Renal pelvis (tissue), 12 donors: ENCODE measurements at places on chromosomes 3 and 15.

DNA sequence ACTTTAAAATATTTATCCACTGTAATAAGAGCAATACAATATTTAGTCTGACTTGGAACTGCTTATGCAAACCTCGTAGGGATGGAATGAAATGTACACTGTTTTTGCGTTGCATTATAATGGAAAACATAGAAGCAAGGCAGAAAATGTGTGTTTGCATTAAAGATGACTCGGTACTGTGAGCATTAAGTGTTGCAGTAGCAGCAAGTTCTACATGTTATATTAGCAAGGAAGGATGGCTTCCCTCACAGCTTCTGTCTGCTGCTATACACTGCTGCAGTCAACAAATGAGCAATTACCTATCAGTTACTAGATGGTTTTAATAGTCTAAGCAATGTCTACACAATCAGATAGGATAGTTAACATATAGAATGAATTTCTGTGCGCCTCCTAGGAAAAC lies 75.4 kb downstream of the CDIN1 start:
- DNase-seq, result no peak

GRCh38 chr3:175748087-175748730 lies 889.1 kb downstream of the NAALADL2 start:
- no peak for DNase-seq

- DNase-seq, result no peak
These were observed 31.2 kb downstream of the WWTR1 start for GRCh38 chr3:149626671-149627070.

- DNase-seq, result no peak
These were observed 96.4 kb downstream of the ITPR1 start for GRCh38 chr3:4589475-4590097.

DNA sequence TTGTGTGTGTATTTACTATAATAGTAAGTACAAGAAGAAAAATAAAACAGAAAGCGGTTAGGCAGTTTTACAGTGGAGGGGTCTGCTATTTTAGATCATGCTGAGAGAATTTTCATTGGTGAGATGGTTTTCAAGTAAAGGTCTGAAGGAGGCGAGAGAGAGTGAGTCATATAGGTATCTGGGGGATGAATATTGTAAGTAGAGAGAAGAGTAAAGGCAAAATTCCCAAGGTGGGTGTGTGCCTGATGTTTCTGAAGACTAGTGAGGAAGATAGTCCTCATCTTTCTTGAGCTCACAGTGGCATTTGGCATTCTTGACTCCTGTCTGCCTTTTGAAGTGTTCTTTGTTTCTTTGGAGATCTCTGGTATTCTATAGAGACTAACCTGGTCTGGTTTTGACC lies 38.6 kb downstream of the CRYBG3 start:
- no peak for DNase-seq

DNA sequence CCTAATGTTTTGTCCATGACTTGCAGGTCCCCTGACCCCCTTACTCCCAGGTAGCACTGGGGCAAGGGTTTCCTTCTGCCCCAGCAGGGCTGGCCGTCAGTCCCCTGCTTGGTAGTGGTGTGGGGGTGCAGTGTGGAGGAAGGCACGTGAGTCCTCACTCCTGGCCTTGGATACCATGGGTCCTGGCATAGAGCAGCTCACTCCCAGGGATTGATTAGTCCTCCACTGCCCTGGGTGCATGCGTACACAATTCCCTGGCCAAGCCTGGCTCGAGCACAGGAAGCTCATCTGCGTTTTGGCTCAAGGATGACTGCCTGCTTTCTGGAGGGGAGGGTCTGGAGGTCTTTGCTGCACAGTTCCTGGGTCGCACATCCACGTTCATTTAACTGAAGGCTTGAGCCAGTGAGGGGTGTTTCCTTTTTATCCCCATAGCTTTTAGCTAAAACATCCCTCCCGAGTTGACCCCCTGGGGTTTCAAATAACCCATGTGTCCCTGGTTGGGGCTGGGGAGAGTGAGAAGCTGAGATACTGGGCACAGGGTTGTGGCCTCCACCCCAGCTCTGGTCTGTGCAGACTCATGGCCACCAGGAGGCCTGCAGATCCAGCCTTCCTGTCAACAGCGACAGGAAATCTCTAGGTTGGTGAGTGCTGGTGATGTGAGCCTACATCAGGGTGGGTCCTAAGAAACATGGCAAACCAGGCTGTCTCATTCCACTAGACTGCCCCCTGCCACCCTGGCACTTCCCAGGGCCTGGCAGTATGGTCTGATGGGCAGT lies 11.5 kb downstream of the HEMK1 start:
- DNase-seq, result no peak

GRCh38 chr3:10941972-10942371 lies 50.6 kb upstream of the SLC6A1 start:
- no peak for DNase-seq

GRCh38 chr3:52025453-52025852 lies 29.8 kb upstream of the RPL29 start:
- DNase-seq, result no peak

- no peak for DNase-seq
These were observed 272.5 kb downstream of the ZBTB20 start for GRCh38 chr3:114874522-114874971.

GRCh38 chr3:37949866-37950265 lies 40.7 kb upstream of the VILL start:
- DNase-seq, result no peak

DNA sequence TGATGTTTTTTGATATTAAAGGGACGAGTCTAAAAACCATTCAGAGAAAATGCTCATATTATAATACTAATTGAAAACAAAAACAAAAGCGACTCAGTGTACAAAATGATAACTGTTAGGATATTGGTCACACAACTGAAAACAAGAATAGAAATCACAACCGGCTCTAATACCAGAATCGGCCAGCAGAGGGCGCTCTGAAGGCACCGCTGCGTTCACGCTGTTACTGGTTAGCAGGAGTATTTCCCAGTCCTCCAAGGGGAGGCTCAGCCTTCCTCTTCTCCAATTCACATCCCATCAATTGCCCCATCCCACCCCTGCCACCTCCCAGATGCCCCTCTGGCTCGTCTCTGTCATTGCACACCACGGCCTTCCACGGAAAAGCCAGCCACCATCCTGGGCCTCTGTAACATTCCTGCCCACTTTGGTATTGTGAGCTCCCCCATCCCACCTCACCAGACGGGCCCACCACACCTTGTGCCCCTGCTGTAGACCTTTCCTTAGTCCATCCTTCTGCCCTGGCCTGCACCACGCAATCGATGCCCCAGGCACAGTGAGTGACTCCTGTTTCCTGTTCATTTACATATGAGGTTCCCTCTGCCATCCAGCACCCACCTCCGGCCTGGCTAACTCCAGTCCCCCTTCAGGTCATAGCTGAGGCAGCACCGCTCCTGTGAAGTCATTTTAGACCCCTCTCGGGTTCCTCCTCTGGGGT lies 8.5 kb downstream of the FAM107A start:
- peak; percentile 68 for DNase-seq

DNA sequence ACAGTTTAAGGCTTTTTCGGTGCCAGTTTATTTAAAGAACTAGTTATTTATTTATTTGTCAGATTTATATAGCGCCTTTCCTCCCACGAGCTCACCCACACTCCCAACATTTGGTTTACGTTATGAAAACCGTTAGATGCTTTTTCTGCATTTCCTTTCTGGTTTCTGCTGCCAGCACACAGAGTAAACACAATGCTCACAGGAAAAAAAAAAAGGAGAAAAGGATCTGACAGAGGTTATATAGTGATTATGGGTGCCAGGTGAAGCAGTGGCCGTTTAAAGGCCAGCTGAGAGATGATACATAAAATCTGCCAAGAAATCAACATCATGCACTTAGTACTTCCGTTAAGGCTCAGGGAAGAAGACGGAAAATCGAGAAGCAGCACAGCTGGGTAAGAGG lies 37.9 kb downstream of the ETV5 start:
- DNase-seq, result no peak

- no peak for DNase-seq
These were observed 186.5 kb upstream of the GAP43 start for GRCh38 chr3:115436767-115437301.

- DNase-seq, result no peak
These were observed 1205.0 kb upstream of the EPHA6 start for GRCh38 chr3:95609411-95609810.

DNA sequence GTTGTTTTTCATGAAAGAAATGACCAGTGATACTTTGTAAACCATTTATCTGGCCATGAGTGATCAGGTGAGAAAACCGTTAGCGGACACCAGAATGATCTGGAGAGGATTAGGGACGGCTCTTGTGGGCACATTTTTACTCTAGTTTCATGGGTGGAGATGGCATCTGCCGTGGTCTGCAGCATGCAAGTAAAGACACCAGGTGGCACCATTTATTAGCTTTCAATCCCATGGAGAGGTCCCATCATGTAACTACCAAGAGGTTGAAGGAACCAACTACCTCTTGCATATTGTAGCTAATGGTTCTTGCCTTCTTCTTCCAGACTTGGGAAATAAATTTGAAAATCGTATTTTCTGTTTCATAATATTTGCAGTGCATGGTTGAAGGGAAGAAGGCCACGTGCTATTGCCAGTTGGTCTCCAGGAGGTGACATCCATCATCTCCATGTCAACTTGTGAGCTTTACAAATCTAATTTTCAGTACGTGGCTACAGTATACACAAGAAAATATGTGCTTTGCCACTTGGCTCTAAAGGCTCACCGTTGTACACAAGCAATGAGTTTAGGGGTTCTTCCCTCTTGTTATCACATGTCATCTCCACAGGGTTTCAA lies 1.5 kb upstream of the MAPKBP1 start:
- peak; percentile 58 for DNase-seq

- no peak for DNase-seq
These were observed 53.9 kb upstream of the WNT5A start for GRCh38 chr3:55541016-55541415.

DNA sequence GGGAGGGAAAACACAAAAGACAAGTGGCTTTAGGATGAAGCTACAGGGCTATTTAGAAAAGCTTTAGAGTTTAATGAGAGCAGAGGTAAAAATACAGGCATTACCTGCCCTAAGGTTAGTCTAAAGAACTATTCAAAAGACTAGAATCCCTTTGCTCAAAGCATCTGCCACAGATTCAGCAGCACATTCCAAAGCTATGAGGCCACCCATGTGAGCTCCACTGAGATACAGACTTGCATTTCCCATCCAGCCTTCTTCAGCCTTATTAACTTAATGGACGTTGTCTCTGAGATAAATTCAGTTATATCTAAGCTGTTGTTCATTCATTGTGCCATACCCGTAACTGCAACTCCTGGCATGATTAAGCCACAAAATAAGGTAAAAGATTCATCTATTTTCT lies 25.4 kb downstream of the CXCR6 start:
- DNase-seq, result no peak

DNA sequence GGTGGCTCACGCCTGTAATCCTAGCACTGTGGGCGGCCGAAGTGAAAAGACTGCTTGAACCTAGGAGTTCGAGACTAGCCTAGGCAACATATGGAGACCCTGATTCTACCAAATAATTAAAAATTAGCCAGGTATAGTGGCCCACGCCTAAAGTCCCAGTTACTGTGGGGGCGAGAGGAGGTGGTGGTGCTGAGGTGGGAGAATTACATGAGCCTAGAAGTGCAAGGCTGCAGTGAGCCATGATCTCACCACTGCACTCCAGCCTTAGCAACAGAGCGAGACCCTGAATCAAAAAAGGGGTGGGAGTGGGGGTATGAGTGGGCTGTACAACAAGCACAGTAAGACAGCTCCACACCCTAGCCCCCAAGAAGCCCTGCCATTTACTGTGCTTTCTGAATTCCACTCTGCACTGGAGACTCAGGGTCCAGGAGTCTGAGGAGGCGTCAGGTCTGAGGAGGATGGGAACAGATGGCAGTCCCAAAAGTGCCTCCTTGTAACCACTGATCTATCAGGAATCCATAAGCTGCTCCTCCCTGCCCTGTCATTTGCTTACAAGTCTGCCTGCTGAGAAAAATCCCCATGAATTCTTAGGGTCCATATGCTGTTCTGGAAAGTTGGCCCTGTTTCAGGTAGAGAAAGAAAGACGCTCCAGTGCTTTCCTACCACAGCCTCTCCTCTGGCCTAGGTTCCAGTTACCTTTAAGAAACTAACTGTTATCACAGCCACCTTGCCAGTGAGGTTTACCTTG lies 171.1 kb downstream of the MAGI1 start:
- DNase-seq, result no peak

DNA sequence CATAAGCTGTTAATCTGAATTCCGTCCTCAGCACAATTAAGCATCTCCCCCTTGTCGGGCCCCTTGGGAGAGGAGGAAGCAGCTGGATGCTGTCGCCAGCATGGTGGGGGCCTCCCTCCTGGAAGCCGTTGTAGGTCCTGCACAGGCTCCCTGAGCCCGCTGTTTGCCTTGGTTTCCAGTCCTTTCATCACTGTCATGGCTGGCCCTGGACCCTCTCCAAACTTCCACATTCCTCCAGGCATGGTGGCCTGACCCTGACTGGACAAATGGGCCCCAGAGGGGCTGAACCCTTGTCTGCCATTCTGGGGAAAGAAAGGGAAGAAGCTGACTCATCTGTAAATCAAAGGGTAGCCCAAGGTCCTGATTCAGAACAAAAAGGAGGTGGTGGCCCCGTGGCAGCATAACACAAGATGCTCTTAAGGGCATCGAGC lies 300.5 kb upstream of the LRRFIP2 start:
- DNase-seq, result no peak

DNA sequence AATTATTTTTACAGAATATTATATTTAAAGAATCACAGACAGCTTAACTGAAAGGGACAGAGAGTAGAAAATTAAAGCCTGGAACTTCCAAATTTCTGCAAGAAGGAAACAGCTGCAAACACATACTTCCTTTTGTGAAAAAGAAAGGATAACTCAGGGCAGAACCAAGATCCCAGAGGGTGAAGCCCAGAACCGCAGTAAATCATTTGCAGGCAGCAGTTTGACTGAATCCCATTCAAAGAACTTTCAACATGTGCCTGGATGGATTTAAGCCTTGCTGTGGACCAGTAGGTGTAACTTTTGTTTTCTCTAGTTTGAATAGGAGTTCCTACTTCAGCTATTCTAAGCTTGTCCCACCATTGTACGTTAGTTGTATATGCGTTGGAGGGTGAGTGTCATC lies 733.2 kb downstream of the ROBO2 start:
- DNase-seq, result no peak

DNA sequence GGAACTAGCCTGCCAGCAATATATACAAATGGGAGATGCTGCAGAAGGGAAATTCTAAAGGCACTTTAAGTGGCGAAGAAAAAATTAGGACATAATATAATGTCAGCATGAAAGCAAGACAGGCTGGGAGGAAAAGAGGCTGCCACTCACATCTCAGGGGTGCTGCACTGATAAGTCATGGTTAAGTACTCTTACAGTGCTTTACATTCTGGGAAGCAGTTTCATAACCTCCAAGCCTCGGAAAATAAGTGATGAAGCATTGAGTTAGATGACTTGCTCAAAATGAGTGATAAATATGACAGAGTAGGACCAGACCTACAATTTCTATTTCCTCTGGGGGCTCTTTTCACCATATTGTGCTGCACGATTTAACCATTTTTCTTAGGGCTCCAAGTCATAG lies 109.0 kb downstream of the HERC1 start:
- no peak for DNase-seq

DNA sequence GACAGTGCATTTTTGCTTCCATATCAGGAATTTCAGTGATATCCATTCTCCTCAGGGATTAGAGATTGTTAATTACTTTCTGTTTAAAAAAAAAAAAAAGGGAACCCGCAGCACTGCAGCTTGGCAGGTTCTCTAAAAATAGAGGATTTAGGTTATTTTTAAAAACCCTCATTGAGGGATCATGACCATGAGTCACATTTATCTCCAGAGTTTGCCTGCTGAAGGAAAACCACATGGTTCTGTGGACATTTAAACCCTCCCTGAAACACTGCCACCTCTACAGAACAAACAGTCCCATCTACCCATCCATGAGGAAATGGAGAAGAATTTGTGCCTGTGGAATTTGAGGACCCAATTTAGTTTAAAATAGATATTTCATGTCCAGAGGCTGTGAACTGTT lies 66.2 kb upstream of the UBE2E1 start:
- no peak for DNase-seq
